ENCODE measurements at places on chromosomes 6 and 20. TPM values are rescaled to one million over a fixed set of nuclear protein-coding genes. Genes with fewer than 3 reads are reported as not detected.

The FILIP1 gene
- total RNA-seq, result 87.3 TPM

The GJA10 gene
- not detected for total RNA-seq

The HLA-DPB1 gene
- 17.0 TPM for total RNA-seq

The CDC25B gene
- total RNA-seq, result 9.1 TPM

The SLC12A5 gene
- total RNA-seq, result not detected

The NSFL1C gene
- 130 TPM for total RNA-seq

The RAET1L gene
- total RNA-seq, result not detected

The ACTL10 gene
- total RNA-seq, result 0.42 TPM

The JPH2 gene
- 145 TPM for total RNA-seq

The ACTR5 gene
- total RNA-seq, result 3.8 TPM

The LTB gene
- total RNA-seq, result 0.76 TPM

The EFCAB8 gene
- total RNA-seq, result not detected

The ZFP57 gene
- total RNA-seq, result not detected

The TRDN gene
- 879 TPM for total RNA-seq

The CNBD2 gene
- total RNA-seq, result 7.9 TPM

The CASS4 gene
- 0.29 TPM for total RNA-seq

The CALHM6 gene
- total RNA-seq, result 0.61 TPM

The FBXO5 gene
- total RNA-seq, result 1.9 TPM

The SOBP gene
- 14.8 TPM for total RNA-seq

The FRK gene
- 4.2 TPM for total RNA-seq

The MCHR2 gene
- not detected for total RNA-seq

The ZNF311 gene
- 0.22 TPM for total RNA-seq

The IFNGR1 gene
- 49.4 TPM for total RNA-seq

The HTR1E gene
- not detected for total RNA-seq

The LINC00237 gene
- total RNA-seq, result not detected

The SASH1 gene
- 26.1 TPM for total RNA-seq

The TULP1 gene
- total RNA-seq, result not detected

The PAK5 gene
- total RNA-seq, result not detected

The TRIM40 gene
- total RNA-seq, result not detected

The CRISP2 gene
- total RNA-seq, result not detected

The ROS1 gene
- total RNA-seq, result 0.06 TPM

The GSTA2 gene
- total RNA-seq, result not detected

The CRNKL1 gene
- 22.0 TPM for total RNA-seq

The KCNK16 gene
- not detected for total RNA-seq

The TMEM217 gene
- not detected for total RNA-seq

The TINAG gene
- not detected for total RNA-seq

The SYCP2 gene
- total RNA-seq, result 0.69 TPM

The ZMYND8 gene
- total RNA-seq, result 23.0 TPM

The SLC17A2 gene
- total RNA-seq, result not detected

The OR2J3 gene
- total RNA-seq, result not detected

The HNF4A gene
- not detected for total RNA-seq

The TSBP1 gene
- total RNA-seq, result not detected

The PRSS35 gene
- 0.50 TPM for total RNA-seq

The PPP1R14C gene
- total RNA-seq, result 62.8 TPM

The UBE2J1 gene
- total RNA-seq, result 18.4 TPM
